ENCODE measurements at places on chromosomes 4 and X.

GRCh38 chr4:97867557-97868091 is 275.7 kb downstream of the STPG2 start:
- DNase-seq: no peak

DNA sequence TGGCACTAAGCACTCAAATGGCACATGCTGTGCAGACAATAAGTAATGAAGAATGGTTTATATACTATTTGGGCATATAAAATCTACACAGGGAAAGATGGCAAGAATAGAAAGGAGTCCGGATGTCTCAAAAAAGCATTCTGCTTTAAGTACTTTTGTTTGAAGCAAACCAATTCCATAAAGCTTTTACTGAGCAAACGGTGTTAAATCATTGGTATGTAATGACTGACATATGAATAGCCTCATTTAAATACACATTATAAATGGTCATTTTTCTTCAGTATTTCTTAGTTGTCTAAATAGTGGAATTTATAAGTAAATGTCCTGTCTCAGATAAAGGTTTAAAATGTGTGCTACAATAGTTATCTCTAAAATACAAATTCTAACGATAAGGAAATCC is 6.0 kb downstream of the FBXO8 start:
- DNase-seq: no peak

DNA sequence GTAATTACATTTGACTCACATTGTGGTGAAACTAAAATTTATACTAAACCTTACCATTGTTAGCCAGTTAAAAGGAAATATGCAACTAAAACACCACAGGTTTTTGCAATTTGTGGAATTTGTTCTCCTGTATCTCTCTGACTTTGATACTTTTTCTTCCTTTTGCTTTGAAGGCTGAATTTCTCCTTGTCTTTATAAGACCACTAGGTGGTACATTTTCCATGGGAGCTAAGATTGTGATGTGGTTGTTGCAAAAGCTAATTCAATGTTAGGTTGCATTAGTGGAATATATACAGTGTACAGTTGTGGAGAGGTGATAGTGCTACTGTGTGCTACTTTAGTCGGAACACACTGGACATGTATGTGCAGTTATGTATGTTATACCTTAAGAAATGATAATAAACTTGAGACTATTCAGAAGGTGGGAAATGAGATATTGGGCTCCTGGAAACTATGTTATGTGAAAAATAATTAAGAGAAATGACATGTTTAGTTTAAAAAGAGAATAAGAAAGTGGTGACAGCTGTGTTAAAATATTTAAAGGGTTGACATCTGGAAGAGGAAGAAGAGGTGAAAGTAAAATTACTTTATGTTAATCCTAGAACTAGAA is 70.3 kb downstream of the ARL9 start:
- no peak for DNase-seq

DNA sequence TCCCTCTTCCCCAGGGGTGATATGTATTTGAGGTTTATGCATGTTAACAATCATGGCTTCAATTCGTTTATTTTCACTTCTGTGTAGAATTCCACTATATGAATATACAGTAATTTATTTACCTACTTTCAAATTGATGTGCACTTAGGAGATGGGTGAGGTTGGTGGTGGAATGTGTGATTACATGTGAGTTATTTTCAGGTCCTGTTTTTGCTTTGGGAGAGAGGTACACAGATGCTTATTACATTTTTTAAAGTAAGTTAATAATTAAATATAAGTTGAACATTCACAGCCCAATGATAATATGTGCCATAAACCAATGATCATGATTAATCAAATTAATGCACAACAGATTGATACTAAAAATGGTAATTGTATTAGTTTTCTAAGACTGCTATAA is 79.5 kb downstream of the SPRY1 start:
- no peak for DNase-seq

GRCh38 chrX:109928596-109929335 is 74.1 kb upstream of the TMEM164 start:
- DNase-seq: no peak

DNA sequence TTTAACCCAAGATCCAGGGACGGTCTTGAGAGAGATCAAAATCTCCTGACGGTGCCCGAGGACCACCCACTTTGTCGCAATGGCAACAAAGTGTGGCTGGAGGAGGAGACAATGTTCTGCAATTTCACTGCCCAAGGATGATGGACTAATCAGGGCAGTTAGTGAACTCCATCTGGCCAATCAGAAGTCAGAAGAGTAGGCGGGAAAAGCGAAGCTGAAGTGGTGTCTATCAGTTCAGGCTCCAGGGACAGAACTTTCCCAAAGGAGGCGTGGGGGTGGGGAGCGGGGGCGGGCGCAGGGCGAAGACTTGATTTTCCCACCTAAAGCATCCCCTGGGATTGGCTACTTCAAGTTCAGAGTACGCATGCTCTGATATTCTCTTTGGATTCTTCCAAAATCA is 25.6 kb downstream of the SPACA5B start:
- DNase-seq: no peak

- DNase-seq: no peak
These were observed 21.1 kb downstream of the MEPE start for GRCh38 chr4:87853891-87854290.

DNA sequence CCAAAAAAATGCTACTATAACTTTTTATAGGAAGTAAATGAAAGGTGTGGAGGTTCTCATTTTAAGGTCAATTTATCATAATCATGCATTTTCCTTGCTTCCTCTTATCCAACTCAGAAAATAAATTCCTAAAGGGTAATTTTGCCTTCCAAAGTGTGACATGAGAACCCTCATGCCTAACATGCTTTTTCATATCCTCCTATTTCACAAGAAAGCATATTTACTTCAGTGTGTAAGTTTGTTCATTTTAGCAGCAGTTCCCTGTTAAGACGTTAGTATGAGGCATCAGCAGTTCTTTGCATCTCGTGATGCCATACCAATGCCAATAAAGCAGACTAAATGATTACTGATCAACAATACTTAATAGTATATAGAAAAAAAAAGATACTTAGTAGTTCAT is 18.4 kb downstream of the WDFY3 start:
- no peak for DNase-seq

DNA sequence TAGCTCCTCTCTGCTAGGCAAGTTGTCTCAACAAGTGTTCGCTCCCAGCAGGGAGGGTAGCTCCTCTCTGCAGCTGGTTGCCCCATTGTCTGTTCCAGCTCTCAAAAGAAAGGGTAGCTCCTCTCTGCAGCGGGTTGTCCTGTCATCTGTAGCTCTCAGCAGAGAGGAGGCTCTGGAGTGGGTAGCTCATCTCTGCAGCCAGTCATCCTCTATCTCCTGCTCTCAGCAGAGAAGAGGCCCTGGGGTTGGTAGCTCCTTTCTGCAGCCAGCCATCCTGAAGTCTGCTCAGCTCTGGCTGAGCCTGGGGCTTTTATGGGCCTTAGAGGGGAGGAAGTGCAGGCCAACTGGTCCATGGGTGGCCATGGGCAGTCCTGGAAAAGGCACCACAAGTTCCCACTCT is 342.7 kb downstream of the PTTG2 start:
- no peak for DNase-seq

- no peak for DNase-seq
These were observed 56.3 kb upstream of the NAP1L5 start for GRCh38 chr4:88753658-88754571.

- DNase-seq: no peak
These were observed 155.7 kb downstream of the SNCA start for GRCh38 chr4:89681219-89681618.

- DNase-seq: no peak
These were observed at the start of gene WDFY3 for GRCh38 chr4:84966382-84967242. Gene WDFY3, minus strand, starts transcription at chr4:84966690. Its CDS starts 106,099 bp downstream, at chr4:84860591.

DNA sequence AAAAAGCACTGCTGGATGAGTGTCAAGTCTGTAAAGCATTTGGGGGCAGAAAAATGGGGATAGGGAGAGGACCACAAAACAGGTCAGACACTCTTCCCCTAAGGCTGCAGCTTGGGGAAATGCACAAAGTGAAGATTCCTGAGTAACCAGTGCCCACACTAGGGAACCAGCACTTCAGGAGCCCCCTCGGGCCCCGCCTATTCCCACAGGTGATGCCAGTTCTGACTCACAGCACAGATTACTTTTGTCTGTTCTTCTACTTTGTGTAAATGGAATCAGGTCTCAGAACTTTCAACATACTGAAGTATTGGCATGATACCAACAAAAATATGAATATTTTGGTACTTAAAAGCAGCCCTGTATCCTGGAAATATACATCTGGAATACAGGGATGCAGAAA is 112.5 kb downstream of the ADRA2C start:
- no peak for DNase-seq

DNA sequence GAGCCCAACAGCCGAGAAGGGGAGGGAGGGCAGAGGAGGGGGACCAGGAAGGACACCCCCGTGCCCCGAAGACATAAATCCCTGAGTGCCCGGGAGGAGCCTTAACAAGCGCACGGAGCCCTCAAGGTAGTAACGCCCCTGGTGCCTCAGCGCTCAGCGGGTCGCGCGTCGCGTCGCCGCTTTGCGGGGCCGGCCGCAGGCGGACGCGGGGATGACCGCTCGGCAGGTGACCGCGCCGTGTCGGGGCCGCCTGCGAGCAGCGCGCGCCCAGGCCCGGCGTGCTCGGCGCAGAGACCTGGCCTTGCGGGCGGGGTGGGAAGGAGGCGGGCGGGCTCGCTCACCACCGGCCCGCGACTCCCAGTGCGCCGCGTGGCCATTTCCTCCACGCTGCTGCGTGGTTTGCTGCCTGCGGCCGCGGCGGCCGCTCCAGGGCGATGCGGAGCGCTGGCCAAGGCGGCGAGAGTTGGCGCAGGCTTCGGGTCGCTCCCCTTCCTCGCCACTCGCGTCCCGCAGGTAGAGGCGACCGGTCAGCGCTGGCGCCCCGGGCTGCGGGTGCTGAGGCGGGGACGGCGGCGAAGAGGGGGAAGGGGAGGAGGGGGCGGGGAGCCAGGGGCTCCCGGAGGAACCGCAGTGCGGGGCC is 632 bp downstream of the CCSER1 start:
- DNase-seq: no peak

GRCh38 chr4:150583287-150584110 is 1.5 kb downstream of the MAB21L2 start:
- no peak for DNase-seq

DNA sequence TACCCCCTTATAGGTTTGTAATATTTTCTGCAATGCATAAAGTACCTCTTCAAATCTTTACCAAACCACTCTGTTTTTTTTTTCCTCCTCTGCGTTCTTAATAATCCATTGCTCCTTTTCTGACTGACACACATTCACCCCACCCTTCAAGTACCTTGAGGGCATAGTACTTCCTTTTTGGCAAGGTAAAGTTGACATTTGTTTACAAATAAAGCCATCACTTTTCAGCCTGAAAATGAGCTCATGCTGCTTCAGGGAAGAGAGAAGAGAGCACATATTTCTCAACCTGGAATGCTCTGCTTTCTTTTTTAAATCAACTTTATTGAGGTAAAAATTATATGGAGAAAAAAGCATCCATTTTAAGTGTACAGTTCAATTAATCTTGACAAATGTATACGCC is 113.9 kb downstream of the AGTR2 start:
- no peak for DNase-seq

GRCh38 chr4:47856713-47857112 is 18.8 kb upstream of the CORIN start:
- DNase-seq: no peak

- DNase-seq: no peak
These were observed 1881.7 kb downstream of the ARAP2 start for GRCh38 chr4:34362654-34363053.

DNA sequence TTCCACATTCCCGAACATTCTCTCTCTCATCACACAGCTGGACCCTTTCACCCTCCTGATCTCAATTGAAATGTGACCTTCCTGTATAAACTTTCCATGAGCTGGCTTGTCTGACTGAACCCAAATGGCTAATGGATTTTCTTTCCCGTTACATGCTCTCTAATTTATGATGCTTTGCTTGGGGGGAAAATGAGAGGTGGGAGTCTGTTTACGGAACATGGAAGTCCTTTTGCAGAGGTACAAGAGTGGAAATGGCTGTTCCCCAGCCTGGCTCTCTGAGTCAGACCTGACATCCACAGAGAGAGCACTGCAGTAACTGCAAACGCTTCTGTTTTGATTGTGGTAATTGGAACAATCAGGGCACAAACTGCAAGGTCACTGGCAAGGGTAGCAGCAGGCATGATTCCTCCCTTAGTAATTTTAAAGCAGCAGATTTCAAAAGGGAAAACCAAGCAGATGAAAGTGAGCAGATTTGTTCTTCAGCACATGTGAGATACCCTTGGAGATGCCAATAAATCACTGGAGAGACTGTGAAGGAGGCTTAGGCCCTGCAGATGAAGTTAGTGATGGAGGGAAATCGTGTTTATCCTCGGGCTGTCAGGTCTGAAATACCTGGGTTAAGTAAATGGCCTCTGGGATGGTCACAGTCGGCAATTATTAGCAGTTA is 83.9 kb downstream of the SNCA start:
- DNase-seq: no peak

DNA sequence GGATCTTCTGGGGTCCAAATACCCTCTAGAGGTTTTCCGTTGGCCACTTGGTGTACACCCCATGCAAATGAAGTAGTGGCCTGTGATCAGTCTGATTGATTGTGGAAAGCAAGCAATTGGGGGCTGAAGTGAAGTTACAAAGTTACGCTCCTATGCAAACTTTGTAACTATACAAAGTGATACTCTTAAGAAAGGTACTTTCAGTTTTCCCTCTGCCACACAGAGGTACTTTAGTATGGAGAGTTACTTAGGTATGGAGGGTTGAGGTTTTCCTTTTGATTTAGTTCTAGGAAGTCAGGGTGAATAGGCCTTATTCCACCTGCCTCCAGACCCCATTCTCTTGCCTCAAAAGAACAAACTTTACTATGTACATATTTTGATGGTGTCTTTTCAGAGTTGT is 28.7 kb downstream of the STAG2 start:
- no peak for DNase-seq

DNA sequence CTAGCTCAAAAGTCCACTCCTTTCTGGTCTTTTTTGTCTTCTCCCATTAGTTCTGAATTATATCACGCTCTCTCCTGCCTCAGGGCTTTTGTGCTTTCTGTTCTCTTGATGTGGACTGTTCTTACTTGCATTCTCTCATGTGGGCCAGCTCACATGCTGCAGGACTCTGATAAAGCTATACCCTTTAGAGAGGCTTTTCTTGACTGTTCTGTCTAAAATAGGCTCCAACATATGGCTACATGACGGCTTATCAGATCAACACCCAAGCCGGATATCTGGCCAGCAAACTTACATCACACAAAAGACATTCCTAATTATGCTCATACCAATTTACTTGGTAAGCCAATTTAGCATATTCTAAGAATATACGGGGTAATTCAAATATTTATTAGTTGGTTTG is 1494.5 kb downstream of the TECRL start:
- DNase-seq: no peak

GRCh38 chrX:11287505-11287904 is 5.7 kb upstream of the AMELX start:
- no peak for DNase-seq

- DNase-seq: no peak
These were observed 43.5 kb downstream of the CCDC158 start for GRCh38 chr4:76377481-76377901.

GRCh38 chr4:68997040-68997439 is 45.4 kb upstream of the UGT2A3 start:
- no peak for DNase-seq

GRCh38 chr4:162921178-162921785 is 245.4 kb downstream of the NAF1 start:
- no peak for DNase-seq

GRCh38 chr4:154018659-154019058 is 229.8 kb upstream of the SFRP2 start:
- DNase-seq: no peak

- no peak for DNase-seq
These were observed 808.7 kb downstream of the CENPC start for GRCh38 chr4:66736606-66737005.

- DNase-seq: peak; percentile 44
These were observed 34.4 kb downstream of the HPF1 start for GRCh38 chr4:169723207-169723965.

GRCh38 chr4:113899271-113900070 is 80.0 kb downstream of the ARSJ start:
- DNase-seq: no peak
